ENCODE measurements at places on chromosomes 4 and X.

DNA sequence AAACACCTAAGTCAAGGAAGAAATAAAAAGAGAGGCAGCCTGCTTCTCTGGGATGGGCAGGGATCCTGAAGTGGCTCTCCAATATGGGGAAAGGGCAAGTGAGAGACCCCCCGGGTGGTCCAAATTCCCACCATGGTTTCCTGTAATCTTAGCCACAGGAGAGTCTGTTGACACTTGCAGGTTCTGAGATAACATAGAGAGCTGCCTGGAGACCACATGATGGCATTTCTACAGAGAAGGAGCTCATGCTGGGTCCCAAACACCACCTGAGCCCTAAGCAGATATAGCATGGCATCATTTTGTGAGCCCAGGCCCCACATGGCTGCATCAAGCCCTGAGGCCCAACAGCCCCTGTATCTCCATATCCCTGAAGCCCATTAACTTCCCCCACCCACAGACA lies 26.1 kb downstream of the PABPC1L2B start:
- no peak for DNase-seq

DNA sequence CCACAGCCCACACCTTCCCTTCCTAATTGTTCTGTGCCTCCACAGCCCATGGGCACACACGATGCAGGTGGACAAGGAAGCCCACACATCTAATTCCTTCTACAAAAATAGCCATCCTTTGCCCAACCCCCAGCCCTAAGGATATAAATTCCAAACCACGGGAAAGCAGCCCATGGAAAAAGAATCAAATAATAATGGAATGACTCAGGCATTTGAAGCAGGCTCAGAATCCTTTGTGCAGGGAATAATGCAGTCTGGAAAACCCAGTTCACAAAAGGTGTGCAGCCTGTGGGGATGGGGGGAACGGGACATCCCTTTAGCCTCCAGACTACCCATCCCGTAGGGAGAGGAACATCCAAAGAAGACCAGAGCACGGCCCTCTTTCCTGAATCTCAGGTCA lies 342.3 kb upstream of the GALNT7 start:
- no peak for DNase-seq

DNA sequence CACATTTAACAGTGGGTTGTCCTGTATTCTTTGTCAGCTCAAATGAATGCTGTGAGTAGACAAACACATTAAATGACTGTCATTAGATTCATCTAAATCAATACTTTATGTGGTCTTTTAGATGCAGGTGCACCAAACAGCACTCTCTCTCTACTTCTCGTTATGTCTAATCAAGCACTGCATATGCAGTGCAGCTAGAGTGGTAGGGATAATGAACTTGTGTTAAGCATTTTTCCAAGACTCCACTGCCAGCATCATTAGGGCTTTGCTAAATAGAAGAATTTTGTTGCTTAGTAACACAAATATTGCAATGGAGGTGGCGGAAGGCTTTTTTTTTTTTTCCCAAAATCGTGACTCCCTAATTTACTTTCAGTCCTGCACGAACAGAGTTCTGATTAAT lies 447.0 kb upstream of the GALNT7 start:
- no peak for DNase-seq

- no peak for DNase-seq
These were observed 100.5 kb downstream of the BLTP1 start for GRCh38 chr4:122252584-122252983.

- DNase-seq = no peak
These were observed 34.5 kb upstream of the UCP1 start for GRCh38 chr4:140603286-140603685.

- peak; percentile 24 for DNase-seq
These were observed 20.2 kb upstream of the MED14 start for GRCh38 chrX:40755291-40756249.

GRCh38 chrX:117788339-117788738 lies 328.3 kb downstream of the KLHL13 start:
- no peak for DNase-seq

DNA sequence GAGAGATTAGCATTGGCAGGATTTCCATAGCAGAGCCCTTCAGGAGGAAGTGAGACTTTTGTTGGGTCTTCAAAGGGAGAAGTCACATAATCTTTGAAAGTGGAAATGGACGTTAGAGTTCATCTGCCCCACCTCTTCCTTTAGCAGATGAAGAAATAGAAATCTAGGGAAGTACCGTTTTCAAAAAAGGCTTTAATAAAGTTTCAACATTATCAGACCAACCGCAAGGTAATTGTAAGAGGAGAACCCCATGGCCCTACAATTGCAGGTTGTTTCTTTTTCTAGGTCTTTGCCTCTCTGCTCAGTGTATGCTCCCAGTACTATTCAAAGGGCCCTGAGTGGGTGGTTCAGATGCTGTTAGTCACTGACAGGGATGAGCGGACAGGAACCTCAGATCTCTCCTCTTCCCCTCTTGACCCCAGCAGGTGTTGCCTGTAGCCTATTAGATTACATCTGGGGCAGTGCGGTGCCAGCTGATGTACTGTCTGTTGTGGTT lies 48.6 kb upstream of the AP1S2 start:
- DNase-seq = no peak

GRCh38 chrX:126701380-126701779 lies 118.1 kb upstream of the PRR32 start:
- DNase-seq = no peak

DNA sequence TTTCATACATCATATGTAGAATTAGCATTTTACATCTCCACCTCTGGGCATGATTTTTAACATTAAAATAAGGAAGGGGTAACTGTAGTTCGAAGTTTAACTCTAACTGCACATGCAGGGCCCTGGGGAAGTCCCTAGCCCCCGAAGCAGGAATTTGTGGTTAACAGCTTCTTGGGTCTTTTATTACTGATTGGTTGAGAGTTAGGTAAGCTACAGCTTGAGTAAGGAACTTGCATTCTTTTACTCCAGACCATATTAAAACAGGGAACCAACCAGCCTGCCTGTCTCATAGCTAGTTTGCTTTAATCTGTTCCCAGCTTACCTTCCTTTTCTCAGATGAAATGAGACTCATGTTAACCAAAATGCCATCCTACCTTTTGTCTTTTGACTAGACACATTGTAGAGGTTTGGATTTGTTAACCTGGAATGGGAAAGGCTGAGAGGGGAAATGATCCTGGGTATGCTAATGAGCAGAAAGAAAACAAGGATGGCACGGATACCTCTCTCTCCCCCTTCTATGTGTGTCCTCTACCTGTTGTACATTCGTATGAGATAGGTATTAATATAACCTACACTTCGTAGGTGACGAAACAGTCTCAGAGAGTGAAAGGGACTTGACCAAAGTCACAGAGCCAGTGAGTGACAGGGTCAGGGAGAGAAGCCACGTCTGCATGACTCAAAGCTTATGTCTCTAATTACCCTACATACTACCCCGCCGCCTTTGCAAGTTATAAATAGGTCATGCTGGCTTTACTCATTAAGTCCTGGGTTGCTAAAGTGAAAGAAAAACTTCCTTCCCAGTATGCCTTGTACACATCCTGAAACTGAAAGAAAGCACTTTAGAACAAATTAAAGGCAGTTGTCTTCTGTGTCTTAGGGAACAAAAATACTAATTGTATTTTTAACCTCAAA lies 119.5 kb upstream of the AFF2 start:
- DNase-seq = no peak

GRCh38 chr4:122329876-122330565 lies 48.8 kb upstream of the ADAD1 start:
- DNase-seq = no peak

GRCh38 chr4:90904021-90904420 lies 776.8 kb downstream of the CCSER1 start:
- no peak for DNase-seq

DNA sequence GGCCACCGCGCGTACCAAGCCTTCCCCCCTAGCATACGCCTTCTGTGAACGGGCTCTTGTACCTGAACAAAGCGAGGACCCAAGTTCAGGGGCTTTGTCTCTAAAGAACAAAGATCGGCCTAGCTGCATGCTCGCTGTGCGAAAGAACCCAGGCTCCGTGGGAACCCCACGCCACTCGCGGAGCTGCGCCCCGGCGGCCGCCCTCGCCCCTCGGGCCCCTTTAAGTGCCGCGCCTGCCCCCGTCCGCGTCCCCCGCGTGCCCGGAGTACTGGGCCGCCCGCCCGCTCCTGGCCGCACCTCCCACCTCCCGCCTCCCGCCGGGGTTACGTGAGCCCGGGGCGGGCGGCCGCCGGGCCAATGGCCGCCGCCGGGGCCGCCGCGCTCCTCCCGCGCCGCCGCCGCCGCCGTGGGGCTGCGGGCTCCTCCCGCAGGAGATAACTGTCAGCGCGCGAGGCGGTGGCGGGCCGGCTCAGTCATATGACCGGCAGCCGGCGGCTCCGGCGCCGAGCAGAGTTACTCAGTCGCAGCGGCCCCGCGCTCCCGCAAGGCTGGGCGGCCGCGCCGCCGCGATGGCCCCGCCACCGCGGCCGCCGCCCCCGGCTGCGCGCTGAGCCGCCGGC lies at the start of gene FNIP2:
Gene FNIP2 (plus strand): TSS at position 472 of the 620 bp plus-strand sequence. CDS start 187 bp downstream, outside the sequence.
- peak; percentile 87 for DNase-seq

DNA sequence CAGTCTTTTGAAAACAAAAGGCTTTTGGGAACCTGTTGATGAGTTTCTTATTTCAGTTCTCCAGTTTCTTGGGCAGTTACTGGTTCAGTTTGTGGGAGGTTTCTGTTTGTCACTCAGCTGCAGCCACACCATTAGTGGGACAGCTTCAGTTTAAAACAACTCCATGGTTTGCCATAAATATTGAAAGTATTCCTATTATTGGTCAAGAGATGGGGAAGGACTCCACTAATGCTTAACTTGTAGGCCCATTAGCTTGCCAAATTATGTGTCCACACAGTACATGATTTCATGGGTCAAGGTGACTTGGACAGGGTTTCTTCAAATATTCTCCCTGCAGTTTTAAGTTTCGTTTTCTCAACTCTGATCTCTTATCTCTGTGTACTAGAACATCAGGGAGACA lies 15.5 kb upstream of the ASIC5 start:
- DNase-seq = no peak

DNA sequence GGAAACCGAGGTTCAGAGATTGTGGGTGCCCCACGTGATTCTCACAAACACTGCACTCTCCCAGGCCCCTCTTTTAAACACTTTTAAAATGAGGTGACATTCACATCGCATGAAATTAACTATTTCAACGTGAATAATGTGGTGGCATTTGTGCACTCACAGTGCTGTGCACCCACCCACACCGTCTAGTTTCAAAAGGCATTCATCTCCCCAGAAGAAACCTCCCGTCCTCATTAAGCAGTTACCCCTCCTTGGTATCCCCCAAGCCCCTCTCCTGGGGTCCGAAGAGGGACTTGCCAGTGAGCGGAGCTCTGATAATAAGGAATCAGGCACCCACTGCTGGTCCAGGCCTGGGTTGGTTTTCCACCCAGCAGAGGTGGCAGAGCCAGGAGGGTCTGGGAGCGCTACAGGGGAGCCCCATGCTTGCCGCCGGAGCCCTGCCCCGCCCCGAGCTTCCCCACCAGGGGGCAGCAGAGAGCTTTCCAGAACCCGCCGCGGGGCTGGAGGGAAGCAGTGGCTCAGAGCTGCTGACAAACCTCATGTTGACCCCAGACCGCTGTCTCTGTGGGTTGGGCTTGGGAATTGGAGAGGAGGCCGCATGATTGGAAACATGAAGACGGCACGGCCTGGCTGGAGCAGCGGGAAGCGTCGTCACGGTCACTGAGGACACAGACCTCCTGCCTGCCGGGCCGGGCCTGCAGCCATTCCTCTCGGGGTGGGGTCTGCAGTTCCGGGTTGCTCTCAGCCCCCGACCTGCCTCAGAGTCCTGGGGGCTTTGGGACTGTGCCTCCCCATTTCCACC lies 27.5 kb upstream of the HTRA3 start:
- DNase-seq = peak; percentile 85

- no peak for DNase-seq
These were observed 1470.6 kb upstream of the PABPC4L start for GRCh38 chr4:135672202-135672601.

DNA sequence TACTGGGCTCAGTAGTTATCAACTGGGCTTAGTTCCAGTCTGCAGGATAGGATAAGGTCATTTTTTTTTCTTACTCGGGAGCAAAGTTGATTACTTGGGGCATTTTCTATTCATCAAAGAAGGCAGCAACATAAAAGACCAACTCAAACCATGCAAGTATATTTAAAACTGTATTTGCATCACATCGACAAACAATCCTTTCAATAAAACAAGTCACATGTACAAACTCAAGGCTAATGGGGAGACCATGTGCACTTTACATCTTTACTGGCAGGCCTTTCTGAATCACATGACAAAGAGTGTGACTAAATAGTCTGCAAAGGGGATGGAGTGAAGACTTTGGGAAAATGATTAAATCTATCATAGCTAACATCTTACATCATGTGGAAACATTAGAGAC lies 610.4 kb upstream of the BOD1L1 start:
- DNase-seq = no peak

DNA sequence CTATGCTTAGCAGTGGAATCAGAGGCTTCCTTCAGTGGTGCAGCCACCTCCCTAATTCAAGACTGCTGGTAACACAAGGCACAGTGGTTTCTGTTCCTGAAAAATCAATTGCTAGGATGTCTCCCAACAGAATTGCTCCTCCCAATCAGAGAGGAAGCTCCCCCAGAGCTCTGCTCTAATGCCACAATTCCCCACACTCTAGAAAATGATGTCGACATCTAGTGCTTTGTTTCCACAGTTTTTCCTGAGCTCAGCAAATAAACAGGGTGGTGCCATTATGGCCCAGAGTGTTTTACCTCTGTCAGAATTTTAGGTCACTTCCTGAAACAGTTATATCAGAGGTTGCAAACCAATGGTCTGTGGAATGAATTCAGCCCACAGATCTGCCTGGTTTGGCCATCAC lies 24.7 kb downstream of the TAB3 start:
- peak; percentile 15 for DNase-seq

GRCh38 chr4:47659342-47659741 lies 174.3 kb downstream of the ATP10D start:
- no peak for DNase-seq

DNA sequence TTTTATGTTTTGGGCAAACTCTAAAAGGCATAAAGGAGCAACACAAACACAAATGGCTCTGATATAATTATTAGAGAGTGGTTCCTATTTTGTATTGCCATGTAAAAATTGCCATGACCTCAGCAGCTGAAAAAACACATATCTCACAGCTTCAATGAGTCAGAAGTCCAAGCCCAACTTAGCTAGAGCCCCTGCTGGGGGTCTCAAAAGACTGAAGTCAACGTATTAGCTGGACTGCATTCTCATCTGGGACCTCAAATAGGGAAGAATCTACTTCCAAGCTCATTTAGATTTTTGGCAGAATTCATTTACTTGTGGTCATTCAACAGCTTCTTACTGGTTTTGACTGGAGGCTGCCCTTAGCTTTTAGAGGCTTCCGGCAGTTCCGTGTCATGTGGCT lies 47.4 kb downstream of the FREM3 start:
- no peak for DNase-seq

DNA sequence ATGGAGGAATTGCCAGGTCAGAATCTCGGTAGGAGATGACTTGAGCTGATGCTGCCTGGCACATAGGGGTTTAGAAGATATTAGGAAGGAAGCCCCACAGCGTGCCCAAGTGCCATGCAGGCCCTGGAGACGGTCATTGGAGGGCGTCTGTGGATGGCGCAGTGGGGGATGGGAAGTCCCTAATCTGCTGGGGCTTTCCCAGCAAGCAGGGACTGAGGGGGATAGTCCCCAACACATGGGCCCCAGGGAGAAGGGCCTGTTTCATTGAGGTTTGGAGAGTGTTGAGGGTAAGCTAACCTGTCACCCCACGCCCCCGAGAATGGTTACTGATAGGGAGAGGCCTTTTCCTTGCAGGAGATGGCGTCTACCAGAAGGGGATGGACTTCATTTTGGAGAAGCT lies 7.8 kb downstream of the TAFAZZIN start:
- DNase-seq = no peak
